Activated CD4-positive, alpha-beta T cell treated with anti-CD3 and anti-CD28 coated beads, Interleukin-2, amount 10 ng/mL, durations not matched to agents 24 days and 14 days (primary cell): ENCODE measurements at places on chromosomes 3 and 15. TPM values are rescaled to one million over a fixed set of nuclear protein-coding genes. Genes with fewer than 3 reads are reported as not detected.

DCLK3 gene
- not detected in 2 replicates for total RNA-seq

SERPINI2 gene
- total RNA-seq = not detected in 2 replicates

CXCR6 gene
- total RNA-seq = 15.2 TPM in 2 replicates

HCLS1 gene
- 210 and 216 TPM in 2 replicates for total RNA-seq

GRCh38 chr3:194328053-194328657 lies 23.0 kb downstream of the CPN2 start:
- peaks cover 4% of the 10 kb centered on the region for H3K4me1 ChIP-seq
- peak overlapping the region; percentile 27 for H3K27ac ChIP-seq
- H3K4me3 ChIP-seq = no peak overlapping the region

DNA sequence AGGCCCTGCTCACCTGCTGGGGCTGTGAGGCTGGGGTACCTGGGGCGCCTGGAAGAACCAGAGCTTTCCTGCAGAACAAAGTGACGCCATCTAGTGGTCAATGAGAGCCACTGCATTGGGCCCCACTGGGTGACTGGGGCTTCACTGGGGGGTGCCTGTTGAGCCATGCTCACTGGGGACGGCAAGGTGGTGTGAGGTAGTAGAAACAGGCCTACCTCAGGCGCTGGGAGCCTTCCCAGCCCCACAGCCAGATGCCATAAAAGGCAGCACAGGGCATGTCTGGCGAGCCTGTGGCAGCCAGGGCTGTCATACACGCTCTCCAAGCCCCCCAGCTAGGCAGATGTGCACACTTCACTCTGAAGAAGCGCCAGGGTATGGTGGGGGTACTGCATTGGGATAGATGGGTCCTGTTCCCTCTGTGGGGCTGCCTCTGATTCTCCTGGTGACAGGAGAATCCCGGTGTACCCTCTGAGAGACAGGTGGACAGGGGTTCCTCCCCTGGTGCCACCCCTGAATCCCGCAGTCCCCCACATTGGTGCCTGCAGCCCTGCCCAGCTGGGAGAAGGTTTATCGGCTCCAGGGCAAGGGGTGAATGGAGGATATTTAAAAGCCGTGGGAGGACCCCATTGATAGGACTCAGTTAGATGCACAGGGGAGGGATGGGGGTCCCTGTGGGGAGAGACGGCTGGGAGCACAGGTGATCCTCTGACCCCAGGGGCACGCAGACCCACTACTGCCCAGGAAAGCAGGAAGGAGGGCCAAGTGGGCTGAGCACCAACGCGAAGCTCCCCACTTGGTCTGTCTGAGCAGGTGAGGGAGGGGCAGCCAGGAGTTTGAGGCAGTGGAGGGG lies 178.8 kb downstream of the NSMCE3 start:
- no peaks in the 10 kb centered on the region for H3K27me3 ChIP-seq
- peaks cover 10% of the 10 kb centered on the region for H3K4me1 ChIP-seq
- H3K27ac ChIP-seq = no peak overlapping the region
- peak; percentile 80 for DNase-seq
- H3K36me3 ChIP-seq = no peaks in the 10 kb centered on the region

- no peak overlapping the region for H3K4me3 ChIP-seq
- no peak overlapping the region for H3K27ac ChIP-seq
- H3K4me1 ChIP-seq = peaks cover 23% of the 10 kb centered on the region
- peak; percentile 68 for DNase-seq
- H3K36me3 ChIP-seq = peaks cover 1% of the 10 kb centered on the region
These were observed 1038.5 kb upstream of the NR2F2 start for GRCh38 chr15:95291898-95292472.

DNA sequence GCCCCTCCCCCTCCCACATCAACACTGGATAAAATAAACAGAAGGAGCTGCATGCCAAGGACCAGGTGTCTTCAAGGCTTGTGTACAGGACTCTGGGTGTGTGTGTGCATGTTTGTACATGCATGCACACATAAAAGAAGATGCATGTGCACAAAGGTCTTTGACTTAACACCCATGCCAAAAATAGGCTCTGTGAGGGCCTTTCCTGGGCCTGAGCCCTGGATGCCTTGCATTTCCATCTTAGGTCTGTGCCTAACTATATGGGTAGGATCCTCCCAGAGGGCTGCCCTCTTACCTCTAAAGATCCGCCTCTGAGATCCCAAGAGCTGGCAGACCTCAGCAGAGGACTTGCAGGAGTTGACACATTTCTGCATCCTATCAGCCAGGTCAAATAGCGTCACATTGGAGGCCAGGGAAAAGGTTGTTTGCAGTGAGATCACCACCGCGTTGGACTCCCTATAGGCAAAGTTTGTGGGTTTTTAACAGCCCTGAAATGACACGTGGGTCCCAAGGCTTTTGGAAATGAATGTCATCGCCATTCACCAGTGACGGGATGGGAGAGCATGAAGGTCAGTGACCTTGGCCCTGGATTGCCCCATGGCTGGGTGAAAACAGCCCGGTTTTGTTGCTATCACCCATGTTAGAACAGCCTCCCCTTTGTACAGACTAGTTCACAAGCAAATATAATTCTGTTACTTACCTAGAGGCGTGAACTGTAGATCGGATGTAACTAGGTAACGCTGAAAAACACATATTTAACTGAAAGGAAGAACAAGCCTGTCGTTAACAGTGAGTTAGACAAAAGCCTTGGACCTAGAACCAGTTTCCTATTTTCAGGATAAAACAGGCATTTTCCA lies 54.0 kb downstream of the HEG1 start:
- H3K36me3 ChIP-seq = peaks cover 91% of the 10 kb centered on the region
- H3K27me3 ChIP-seq = no peaks in the 10 kb centered on the region
- H3K4me3 ChIP-seq = no peak overlapping the region
- peaks cover 20% of the 10 kb centered on the region for H3K4me1 ChIP-seq
- DNase-seq = no peak

GRCh38 chr3:10155123-10155472 lies 9.6 kb upstream of the IRAK2 start:
- H3K4me1 ChIP-seq = peaks cover 6% of the 10 kb centered on the region
- no peak overlapping the region for H3K4me3 ChIP-seq
- no peaks in the 10 kb centered on the region for H3K27me3 ChIP-seq
- no peak overlapping the region for H3K27ac ChIP-seq
- DNase-seq = no peak

TGM4 gene
- not detected in 2 replicates for total RNA-seq

TM4SF18 gene
- total RNA-seq = not detected in 2 replicates

DNA sequence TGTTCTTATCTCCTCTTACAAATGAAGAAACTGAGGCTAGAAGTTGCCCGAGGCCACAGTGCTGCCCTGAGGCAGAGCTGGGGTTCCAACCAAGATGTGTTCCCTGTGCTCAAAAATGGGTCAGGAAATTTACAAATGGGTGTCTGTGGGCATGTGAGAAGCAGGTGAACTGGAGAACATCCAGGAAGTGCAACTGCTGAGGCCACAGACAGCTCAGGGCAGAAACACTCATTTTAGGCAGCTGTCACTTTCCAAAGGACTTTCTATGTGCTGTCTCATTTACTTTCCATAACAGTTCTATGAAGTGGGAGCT lies 47.2 kb upstream of the ATP2B2 start:
- no peaks in the 10 kb centered on the region for H3K27me3 ChIP-seq
- peak; percentile 65 for DNase-seq
- peaks cover 33% of the 10 kb centered on the region for H3K4me1 ChIP-seq
- H3K27ac ChIP-seq = peak overlapping the region; percentile 87
- peak overlapping the region; percentile 68 for H3K4me3 ChIP-seq

TMEM108 gene
- total RNA-seq = not detected in 2 replicates

DNA sequence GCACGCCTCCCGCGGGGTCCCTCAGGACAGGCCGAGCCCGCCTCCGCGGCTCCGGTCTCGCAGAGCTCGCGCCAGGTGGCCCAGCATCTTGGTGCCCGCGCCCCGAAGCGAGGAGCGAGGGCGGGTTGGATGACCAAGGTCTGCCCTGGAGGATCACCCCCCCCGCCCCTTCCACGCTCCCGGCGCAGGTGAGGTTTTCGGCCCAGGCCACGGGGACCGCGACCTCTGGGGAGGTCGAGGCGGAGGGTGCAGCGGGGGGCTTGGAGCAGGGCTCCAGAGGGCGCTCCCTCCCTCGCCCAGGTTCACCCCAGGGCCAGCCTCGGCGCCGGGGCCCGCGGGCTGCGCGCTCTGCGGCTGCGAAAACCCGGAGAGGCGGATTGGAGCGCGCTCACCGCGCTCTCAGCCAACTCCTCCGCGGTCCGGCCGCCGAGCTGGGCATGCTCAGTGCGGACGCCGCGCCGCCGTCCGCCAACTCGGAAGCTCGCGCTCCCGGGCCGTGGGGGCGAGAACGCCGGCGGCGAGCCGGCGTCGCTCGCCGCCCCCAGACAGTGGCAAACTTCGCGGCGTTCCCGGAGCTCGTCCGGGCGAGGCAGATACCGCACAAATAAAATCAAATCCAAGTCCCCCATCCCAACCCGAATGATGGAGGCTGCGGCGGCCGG lies at the start of gene MED12L:
TSS of gene MED12L (plus strand) at position 438 of the 662 bp plus-strand sequence. CDS start 1,263 bp downstream, outside the sequence.
- peak within 1 kb of the TSS; percentile 88 for H3K4me3 ChIP-seq
- peak; percentile 88 for DNase-seq
- peaks cover 8% of the 10 kb centered on the region for H3K4me1 ChIP-seq

GRCh38 chr3:157819270-157820156 lies 286.7 kb downstream of the SHOX2 start:
- no peak overlapping the region for H3K4me3 ChIP-seq
- H3K36me3 ChIP-seq = no peaks in the 10 kb centered on the region
- no peak overlapping the region for H3K27ac ChIP-seq
- H3K4me1 ChIP-seq = no peaks in the 10 kb centered on the region
- DNase-seq = no peak

BNC1 gene
- not detected in 2 replicates for total RNA-seq

GRCh38 chr3:17664923-17665322 lies 77.5 kb downstream of the TBC1D5 start:
- H3K4me1 ChIP-seq = peaks cover 10% of the 10 kb centered on the region
- no peak overlapping the region for H3K27ac ChIP-seq

- peaks cover 7% of the 10 kb centered on the region for H3K4me1 ChIP-seq
- peaks cover 8% of the 10 kb centered on the region for H3K36me3 ChIP-seq
- no peaks in the 10 kb centered on the region for H3K27me3 ChIP-seq
- no peak overlapping the region for H3K4me3 ChIP-seq
These were observed 760.1 kb upstream of the CFAP20DC start for GRCh38 chr3:59809710-59810444.

GRCh38 chr15:40065166-40065565 lies 26.2 kb upstream of the SRP14 start:
- peaks cover 23% of the 10 kb centered on the region for H3K4me1 ChIP-seq
- no peak for DNase-seq
- H3K27ac ChIP-seq = peak overlapping the region; percentile 85
- H3K4me3 ChIP-seq = no peak overlapping the region
- H3K36me3 ChIP-seq = peaks cover 11% of the 10 kb centered on the region
- no peaks in the 10 kb centered on the region for H3K27me3 ChIP-seq

DNA sequence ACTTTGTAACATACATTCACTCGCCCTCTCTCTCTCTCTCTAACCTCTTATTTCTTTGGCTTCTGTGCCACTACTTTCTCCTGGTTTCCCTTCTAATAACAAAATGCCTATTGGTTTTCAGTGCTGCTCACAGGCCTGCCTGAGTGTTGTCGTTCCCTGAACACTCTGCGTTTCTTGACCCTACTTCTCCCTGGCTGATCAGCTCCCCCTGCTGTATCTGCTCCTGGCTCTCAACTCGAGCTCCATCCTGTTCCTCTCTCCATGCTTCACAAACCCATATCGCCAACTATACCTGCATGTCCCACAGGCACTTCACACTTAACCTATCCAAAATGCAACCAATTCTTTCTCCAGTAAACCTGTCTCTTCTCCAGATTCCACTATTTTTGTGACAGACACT lies 111.4 kb downstream of the OPA1 start:
- H3K36me3 ChIP-seq = peaks cover 7% of the 10 kb centered on the region
- DNase-seq = no peak
- H3K27me3 ChIP-seq = no peaks in the 10 kb centered on the region
- H3K27ac ChIP-seq = no peak overlapping the region
- no peak overlapping the region for H3K4me3 ChIP-seq
- H3K4me1 ChIP-seq = peaks cover 5% of the 10 kb centered on the region

- no peaks in the 10 kb centered on the region for H3K27me3 ChIP-seq
- H3K27ac ChIP-seq = no peak overlapping the region
- H3K4me1 ChIP-seq = no peaks in the 10 kb centered on the region
- H3K4me3 ChIP-seq = no peak overlapping the region
- H3K36me3 ChIP-seq = no peaks in the 10 kb centered on the region
These were observed 191.3 kb downstream of the SHOX2 start for GRCh38 chr3:157914882-157915281.

DNA sequence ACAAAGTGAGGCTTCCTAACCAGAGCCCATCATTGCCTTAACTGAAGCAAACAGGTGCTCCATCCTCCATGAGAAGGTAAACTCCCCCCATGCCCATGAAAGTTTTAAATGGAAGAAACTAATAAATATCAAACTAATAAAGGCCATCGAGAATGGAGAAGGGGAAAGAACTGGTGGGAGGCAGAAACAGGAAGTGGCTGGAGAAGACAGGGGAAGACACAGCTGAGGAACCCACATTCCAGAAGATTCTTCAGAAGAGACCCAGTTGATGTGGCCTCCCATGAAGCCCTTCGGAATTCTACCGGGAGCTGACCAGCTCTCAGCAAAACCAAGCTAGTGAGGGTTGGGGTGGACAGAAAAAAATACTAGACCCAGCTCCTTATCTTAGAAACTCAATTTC lies 41.6 kb downstream of the SH3BP5 start:
- DNase-seq = no peak
- H3K27me3 ChIP-seq = no peaks in the 10 kb centered on the region
- peaks cover 24% of the 10 kb centered on the region for H3K36me3 ChIP-seq
- H3K27ac ChIP-seq = peak overlapping the region; percentile 66

SLC27A2 gene
- 75.4 and 76.0 TPM in 2 replicates for total RNA-seq

ADGRG7 gene
- total RNA-seq = not detected in 2 replicates

DNA sequence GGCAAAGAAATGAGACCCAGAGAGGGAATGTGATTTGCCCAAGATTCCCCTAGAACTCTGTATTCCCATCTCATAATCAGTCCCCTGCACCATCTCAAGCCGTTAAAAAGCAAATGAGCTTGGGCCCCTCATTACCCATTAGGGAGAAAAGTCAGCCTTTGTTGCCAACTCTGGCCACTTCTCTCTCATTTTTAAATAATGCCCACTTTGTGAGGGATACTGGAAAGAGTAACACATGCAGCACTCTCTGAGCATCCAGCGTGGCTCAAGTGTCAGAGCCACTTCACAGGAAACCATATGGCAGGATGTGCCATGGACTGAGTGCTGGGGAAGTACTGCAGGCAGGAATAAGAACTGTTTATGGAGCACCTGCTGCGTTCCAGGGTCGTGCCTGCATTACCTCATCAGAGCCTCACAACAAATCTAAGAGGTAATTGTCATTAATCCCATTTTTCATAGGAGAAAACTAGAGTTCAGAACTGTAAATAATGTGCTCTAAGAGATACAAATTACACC lies 49.8 kb upstream of the SLC6A1 start:
- no peak overlapping the region for H3K4me3 ChIP-seq
- H3K36me3 ChIP-seq = no peaks in the 10 kb centered on the region
- peaks cover 2% of the 10 kb centered on the region for H3K27me3 ChIP-seq
- H3K27ac ChIP-seq = no peak overlapping the region
- no peaks in the 10 kb centered on the region for H3K4me1 ChIP-seq

GRCh38 chr3:129577925-129578786 lies 28.3 kb downstream of the PLXND1 start:
- H3K4me3 ChIP-seq = no peak overlapping the region
- no peaks in the 10 kb centered on the region for H3K36me3 ChIP-seq
- peaks cover 6% of the 10 kb centered on the region for H3K4me1 ChIP-seq
- no peak overlapping the region for H3K27ac ChIP-seq
- H3K27me3 ChIP-seq = no peaks in the 10 kb centered on the region
